Mammary epithelial cell (primary cell): ENCODE measurements at places on chromosomes 4 and X.

DNA sequence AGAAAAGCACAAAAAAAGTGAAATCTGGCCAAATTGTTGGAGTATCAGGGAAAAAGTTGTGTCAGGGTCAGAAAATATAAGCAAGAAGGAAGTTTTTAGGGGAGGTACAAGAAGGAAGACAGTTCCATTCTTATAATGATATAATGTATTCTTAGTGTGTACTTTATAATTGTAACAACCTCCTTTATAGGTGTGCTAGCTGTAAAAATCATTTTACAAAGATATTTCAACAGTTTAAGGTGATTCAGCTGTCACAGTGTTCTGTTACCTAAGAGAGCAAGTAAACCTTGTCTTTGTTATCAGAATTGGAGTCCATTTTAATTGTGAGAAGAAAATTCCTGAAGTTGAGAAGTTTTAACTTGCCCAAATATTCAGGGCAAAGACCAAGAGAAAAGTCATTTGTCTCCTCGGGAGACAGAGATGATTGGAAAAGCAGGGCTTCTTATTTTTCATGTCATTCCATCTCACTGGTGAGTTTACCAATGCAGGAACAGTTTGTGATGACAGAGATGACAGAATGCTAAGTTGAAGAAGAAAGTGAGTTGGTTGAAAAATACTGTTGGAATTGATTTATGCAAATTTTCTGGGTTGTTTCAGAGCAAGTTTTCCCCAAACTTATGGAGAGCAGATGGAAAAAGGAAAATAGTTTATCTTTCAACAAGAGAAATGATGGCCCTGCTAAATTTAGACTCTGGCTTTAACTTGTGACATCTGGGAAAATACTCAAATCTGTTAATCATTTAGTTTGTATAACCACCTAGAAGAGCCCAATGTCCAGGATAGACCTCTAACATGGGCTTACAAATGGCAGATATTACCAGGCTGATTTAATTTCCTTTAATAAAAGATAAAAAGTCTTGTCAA lies 14.8 kb downstream of the INTS6L start:
- DNase-seq: peak; percentile 33

- no peak for DNase-seq
These were observed 116.0 kb downstream of the PTTG2 start for GRCh38 chr4:38076153-38076669.

GRCh38 chrX:18674417-18674787 lies 2.5 kb upstream of the RS1 start:
- no peak for DNase-seq

DNA sequence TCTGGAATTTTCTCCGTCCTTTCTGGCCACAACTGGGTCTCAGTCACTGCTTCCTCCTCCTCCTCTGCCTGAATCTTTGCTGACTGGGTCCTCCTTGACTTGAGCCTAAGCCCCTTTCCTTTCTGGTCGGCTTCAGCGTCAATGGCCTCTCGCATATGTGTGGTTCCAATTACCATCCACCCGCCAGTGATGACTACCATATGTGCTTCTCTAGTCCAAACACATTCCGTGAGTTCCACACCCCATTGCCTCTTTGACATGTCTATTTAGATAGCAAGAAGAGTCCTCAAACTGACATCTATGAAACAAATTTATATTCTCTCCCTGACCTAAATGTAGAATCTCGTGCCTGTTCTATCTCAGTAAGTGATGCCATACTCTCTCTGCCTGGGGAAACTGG lies 19.8 kb downstream of the MXRA5 start:
- no peak for DNase-seq

GRCh38 chrX:16822723-16823122 lies 36.5 kb downstream of the TXLNG start:
- DNase-seq: peak; percentile 83

- DNase-seq: no peak
These were observed 55.2 kb downstream of the LGI2 start for GRCh38 chr4:24975510-24975909.

GRCh38 chr4:17098996-17099395 lies 200.6 kb upstream of the LDB2 start:
- no peak for DNase-seq

DNA sequence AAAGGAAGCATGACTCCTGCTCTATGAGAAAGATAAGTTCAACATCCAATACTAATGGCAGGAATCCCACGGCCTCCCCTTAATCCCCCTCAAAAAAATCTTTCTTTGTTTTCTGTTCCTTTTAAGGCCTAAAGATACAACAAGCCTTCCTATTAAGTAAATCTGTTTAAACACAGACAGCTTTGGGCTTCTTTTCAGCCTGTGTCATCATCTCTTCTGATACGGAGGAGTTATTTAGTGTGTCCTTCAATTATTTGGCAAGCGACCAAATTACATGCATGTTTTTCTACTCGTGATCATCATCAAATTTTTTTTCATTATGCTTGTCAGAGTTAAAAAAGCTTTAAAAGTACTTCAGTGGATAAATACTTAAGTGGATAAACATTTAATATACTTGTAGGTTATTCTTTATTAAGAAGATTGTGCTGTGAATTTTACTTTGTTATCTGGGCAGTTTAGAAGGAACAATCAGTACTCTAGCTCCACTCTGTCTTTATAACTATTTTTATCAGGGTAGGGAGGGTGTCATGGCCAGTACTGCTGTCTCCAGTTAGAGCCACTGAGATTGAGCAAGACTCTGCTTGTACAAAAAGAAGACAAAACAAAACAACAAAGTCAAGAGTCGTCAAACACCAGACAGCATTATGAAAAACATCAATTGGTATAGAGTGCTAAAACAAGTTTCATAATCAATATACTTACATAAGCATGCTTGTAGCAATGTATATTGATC lies 210.7 kb downstream of the PRR32 start:
- no peak for DNase-seq

GRCh38 chrX:13778916-13779315 lies 38.0 kb downstream of the GPM6B start:
- peak; percentile 11 for DNase-seq

GRCh38 chr4:10063544-10064300 lies 42.4 kb upstream of the SLC2A9 start:
- DNase-seq: peak; percentile 70

DNA sequence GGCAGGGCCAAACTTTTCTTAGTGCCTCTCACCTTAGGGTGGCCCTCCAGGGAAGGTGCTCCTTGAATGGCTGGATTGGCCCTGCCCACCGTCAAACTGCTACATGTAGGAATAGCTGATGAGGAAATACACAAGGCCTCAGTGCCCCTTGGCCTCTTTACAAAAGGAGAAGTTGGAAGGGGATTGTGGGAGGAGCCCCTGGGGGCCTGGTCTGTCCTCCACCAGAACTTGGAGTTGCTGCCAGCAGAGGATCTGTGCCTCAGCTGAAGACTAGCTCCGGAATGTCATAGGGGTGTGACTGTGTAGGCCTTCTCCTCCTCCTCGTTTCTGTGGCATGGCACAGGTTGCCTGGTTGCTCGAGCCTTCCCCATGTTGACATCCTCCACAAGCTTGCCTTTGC lies 142.7 kb downstream of the AMMECR1 start:
- no peak for DNase-seq

DNA sequence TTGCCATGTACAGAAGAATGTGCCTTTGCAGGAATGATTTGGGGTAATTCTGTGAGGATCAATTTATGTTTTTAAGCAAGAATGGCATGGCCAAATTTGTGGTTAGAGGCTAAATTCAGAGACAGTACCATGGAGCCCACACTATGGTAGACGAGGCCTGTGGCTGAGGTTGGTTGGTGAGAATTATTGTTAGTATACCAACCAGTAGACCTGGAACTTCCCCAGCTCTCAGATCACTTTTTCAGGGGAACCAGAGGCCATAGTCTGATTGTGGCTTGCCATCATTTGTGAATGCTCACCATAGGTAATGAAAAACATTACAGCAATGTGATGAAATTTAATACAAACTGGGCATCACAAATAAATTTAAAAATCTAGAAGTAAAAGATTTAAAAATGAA lies 56.3 kb downstream of the SHISA3 start:
- DNase-seq: no peak

- DNase-seq: no peak
These were observed 157.7 kb downstream of the AFAP1 start for GRCh38 chr4:7781993-7782392.

DNA sequence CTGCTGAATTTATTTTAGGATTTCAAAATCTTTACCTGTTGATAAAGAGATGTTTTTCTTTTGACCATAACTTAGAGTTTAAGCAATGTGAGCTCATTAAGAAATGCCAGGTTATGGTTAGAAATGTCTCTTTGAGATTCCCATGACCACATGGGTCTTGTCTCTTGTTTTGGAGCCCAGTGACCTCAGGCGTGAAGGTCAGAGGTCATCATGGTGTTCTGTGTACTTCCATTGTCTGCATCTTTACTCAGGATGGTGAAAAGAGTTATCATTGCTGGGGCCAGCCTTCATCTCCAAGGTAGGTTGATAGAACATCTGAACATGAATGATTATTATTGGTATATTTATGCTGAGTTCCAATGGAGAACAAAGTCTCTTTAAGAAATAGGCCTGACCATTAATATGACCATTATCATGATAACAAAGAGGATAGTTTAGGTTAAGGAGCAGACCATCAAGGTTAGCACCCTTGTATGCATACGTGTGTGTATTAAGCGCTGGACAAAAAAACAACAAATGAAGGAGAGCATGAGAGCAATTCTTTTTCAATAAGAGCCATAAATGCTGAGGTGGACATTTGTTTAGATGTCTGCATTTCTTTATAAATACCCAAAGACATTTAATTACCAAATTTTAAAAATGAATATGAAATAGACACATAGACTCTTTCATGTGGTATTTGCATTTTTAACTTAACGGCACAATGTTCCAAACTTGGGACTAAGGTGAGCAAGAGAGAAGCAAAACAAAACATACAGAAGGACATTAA lies 120.6 kb upstream of the PAQR3 start:
- no peak for DNase-seq

GRCh38 chr4:150381609-150382008 lies 200.3 kb upstream of the MAB21L2 start:
- DNase-seq: no peak

DNA sequence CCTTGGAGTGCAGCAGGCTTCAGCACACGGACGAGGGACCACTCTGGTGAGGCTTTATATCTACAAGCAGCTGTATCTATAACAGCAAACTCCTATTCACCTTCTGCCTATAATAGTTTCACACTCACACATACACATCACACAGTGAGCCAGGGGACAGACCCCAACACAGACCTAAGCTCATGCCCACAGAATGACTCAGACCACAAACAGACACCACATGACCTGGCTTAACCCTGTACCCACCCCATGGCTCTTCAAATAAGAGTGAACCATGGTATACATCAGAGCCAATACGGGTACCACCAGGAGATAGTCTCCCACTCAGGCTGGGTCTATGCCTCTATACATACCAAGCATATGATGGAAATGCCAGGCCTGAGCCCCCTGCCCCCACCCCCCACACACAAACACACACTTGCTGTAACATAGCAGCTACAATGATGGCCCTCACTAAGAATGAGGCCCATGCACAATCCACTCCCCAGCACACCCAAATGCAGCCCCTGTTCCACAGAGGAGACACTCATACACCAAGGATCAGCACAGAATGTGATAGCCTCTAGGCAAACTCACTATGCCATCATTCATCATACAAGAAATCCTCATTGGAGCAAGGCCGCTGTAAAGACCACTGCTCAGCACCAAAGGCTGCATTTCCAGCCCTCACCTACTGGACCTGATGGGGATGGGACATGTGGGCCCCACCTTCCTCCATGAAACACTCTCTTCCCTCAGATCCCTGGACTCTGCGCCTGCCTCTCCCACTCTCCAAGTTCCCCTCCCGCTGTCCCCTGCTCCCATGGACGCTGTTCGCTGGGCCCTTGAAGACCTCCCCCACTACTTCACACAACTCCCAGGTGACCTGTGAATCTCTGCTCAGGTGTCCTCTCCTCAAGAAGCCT lies 62.1 kb upstream of the XIAP start:
- no peak for DNase-seq

GRCh38 chr4:15158406-15159091 lies 156.3 kb downstream of the CPEB2 start:
- DNase-seq: no peak

DNA sequence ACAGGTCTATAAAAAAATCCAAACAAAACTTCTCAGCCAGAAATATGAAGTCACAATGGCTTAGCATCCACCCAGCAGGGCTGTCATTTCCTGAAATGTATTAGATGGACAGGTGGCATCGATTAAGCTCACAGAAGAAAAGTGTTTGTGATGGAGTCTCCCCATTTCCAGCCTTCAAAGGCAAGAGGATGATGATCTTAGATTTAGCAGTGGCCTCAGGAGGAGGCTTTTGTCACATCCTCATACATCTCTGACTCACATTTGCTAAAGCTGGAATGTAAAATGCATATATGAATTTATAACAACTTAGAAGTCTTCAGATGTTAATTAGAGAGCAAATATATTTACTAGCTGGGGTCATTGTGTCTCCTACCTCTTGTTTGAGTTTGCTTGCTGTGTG lies 441.9 kb downstream of the SPRY1 start:
- DNase-seq: no peak

- no peak for DNase-seq
These were observed at the start of gene RAB33B for GRCh38 chr4:139454111-139455045. Gene RAB33B (plus strand): TSS chr4:139454121. CDS start chr4:139454196, 75 bp downstream.

GRCh38 chr4:5541169-5541568 lies 167.2 kb downstream of the EVC2 start:
- no peak for DNase-seq

- no peak for DNase-seq
These were observed 124.9 kb downstream of the PCDH7 start for GRCh38 chr4:30844861-30845582.

- peak; percentile 29 for DNase-seq
These were observed 340.8 kb downstream of the PAPSS1 start for GRCh38 chr4:107379054-107379869.

DNA sequence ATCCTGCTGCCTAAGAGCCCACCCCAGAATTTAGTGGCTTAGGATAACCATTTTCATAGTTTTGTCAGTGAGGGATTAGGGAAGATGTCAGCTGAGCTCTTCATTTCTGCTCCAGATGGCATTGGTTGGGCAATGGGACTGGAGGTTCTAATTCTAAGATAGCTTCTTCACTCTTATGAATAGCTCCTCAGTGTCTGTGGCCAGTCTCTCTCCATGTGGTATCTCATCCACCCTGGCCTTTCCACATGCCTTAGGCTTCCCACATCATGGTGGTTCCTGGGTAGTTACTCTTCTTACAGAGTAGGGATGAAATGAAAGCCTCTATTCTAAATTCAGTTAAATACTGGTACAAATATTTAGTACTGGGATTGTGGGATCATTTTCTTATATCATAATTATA lies 31.3 kb downstream of the REPS2 start:
- DNase-seq: no peak

DNA sequence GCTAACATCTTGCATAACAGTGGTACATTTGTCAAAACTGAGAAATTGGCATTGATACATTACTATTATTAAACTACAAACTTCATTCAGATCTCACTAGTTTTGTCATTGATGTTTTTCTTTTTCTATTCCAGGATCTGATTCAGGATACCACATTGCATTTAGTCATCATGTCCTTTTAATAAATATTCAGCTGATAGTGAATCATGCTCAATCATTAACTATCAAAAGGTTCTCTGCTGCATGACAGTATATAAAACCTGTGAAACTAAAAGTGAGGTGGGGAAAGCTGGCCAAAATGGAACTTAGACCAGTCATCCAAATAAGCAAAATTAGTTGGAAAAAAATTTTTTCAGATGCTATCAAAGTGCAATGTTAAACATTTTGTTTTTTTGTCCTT lies 28.1 kb upstream of the HS6ST2 start:
- DNase-seq: no peak
